Hematopoietic multipotent progenitor cell treated with erythropoietin and hydrocortisone succinate and interleukin-3 and kit ligand, for 4 days (in vitro differentiated cells): ENCODE measurements at places on chromosomes 3 and 15.

DNA sequence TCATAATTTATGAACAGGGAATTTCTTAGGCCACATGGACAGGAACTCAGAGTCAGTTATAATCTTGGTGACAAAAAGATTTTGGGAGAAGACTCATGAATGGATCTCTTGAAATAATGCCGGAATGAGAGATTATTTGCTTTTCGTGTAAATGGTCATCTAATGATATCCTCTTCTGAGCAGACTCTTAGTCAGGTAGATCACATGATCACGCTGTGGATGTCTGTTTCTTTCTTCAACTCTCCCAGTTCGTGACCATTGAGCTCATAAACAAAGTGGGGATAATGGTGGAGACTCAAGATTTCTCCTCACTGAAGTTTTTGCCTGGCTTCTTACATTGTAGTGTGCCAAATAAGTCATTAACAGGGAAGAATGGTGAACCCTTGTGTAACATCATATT is 133.1 kb upstream of the CBLB start:
- no peak for DNase-seq

DNA sequence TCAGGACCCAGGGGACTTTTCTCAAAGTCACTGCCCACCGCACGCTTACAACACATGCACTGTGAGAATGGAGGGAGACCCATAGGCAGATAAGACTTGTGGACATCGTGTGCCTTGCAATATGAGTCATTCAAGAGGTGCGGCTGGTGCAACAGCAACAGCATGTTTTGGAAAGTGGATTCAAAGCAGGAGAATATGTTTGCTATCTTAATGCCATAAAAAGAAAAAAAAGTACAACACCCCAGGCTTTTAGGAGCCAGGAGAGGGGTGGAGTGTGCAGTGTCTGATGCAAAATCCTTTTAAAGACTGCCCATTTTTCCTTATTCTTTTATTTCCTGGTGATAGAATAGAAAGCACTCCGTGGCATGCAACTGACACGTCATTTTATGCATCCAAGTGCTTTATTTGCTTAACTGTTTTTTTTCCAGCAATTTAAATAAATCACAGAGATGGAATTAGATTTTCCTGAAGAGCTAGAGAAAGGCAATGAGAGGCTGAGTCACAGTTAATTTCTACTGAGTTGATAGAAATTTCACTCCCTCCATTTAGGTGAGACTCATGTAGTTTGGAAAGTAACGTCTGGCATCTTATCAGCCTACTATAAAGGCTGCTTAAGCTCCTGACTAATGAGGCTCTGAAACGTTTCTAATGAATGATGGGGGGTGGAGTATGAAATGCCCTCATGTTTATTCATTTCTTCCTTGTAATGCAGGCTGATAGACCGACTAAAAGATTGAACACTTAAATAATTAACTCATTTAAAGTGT is 96.4 kb downstream of the NSUN3 start:
- peak; percentile 12 for DNase-seq

DNA sequence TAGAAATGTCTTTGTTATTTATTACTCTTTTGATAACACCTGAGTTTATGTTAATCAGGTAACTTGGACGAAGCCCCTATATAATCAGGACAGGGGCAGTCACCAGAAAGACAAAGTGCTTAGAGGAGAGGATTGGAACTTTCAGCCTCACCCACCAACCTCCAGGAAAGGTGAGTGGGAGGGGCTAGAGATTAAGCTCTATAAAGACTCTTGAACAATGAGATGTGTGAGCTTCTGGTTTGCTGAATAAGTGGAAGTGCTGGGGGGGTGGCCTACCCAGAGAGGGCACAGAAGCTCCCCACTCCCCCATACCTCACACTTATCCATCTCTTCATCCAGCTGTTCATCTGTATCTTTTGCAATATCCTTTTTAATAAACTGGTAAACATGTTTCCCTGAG is 73.9 kb downstream of the TTBK2 start:
- DNase-seq, result no peak

DNA sequence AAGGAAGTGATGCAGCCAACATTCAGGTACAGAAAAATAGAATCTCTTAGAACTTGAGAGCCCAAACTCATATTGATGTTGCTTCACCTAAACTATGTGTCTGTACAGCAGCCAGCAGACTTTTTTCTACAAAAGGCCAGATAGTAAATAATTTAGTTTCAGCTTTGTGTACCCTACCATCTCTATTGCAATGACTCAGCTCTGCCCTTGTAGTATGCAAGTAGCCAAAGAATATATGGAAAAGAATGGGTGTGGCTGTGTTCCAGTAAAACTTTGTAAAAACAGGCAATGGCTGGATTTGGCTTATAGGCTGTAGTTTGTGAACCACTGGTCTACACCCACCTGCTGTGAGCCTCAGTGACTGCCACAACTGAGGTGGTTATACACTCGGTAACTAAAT is 392.5 kb upstream of the RARB start:
- no peak for DNase-seq

DNA sequence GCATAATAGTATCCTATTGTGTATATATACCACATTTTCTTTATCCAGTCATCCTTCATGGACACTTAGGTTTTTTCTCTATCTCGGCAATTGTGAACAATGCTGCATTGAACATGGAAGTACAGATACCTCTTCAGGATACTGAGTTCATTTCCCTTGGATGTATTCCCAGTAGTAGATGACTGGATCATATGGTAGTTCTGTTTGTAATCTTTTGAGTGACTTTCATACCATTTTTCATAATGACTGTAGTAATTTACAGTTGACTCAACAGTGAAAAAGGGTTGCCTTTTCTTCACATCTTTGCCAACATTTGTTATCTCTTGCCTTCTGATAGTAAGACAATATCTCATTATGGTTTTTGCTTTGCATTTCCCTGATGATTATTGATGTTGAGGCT is 21.8 kb downstream of the MYH15 start:
- no peak for DNase-seq

DNA sequence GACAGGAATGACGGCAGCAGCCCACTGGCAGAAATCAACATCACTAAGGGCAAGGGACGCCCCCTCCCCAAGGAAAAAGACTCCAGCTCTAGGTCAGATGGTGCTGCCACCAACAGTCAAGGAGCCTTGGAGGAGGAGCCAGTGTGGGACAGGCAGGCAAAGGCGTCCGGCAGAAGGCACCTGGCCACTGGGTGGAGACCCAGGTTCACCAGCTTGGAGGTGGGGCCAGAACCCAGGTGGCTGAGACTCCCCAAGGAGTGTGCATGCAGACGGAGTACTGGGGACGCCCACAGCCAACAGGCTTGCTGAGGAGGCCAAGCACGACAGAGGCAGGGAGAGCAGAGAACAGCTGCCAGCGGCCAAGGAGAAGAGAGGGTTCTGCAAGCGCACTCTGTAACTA is 35.2 kb downstream of the PTPN23 start:
- DNase-seq, result no peak

DNA sequence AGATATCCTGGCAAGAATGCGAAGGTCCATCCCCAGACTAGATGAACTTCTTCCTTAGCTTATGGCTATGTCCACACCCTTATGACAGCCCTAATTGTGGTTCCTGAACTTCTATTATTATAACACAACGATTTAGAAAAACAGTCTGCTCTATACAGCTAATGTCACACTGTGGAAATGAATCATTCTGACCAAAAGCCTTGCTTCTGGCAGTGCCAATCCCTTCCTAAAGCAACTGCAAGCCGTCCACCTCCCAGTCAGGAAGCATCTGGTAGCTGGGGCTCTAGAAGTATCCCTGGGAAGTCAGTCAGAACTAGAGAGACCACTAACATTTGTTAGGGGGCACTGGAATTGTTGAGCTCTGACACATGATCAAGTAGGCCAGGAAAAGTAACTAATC is 45.0 kb downstream of the MYO5A start:
- DNase-seq, result peak; percentile 54

DNA sequence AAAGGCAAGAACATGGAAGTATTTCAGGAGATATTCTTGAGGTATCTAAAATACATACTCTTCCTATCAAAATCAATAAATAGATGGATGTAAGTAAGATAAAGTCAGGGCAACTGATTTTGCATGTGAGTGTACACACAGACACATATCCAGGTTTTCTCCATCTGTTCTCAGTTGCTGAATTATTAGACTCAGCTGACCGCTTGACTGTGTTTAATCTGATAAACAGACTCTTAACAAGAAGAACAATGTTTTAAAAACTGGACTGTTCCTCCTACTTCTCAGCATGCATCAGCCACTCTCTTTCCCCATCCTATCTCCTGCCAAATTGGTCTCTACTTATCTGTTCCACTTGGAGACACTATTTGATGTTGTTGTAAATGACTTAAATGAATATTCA is 73.5 kb downstream of the GOLGA8G start:
- DNase-seq, result no peak

- no peak for DNase-seq
These were observed 196.4 kb upstream of the SLC24A5 start for GRCh38 chr15:47924381-47924780.

DNA sequence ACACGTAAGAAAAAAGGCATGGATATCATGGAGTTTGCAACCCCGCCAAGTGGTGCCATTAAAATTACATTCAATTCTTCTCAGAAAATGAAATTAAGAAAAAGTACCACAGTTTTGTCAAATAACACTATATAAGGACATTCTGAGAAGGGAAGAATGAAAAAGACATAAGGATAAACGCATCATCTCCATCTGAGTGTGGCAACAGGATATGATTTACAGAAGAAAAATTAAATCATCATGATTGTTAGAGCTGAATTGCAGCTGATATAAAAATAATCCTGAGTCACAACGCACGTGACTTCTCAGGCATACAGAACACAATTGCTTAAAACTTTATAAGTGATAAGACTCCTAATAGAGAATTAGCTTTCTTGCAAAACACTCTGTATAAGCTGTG is 133.8 kb downstream of the GREM1 start:
- no peak for DNase-seq

DNA sequence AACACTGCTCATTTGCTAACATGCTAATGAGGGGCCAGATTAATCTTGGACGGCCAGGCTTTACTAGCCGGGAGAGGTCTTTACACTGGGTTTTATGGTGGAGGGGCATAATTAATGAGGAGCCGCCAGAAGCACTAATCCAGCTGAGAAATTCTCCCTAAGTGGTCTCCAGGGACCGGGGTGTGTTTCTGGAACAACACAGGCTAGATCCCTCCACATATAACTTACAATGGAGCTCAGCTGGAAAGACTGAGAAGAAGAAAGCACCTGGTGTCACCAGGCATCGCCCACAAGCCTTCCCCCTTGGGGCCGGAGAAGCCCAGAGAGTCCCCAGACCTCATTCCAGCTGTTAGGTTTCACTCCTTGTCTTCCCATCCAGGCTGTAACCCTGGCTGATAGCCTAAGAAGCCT is 127.5 kb downstream of the MEGF11 start:
- no peak for DNase-seq

- DNase-seq, result no peak
These were observed 81.1 kb downstream of the CCK start for GRCh38 chr3:42184651-42185443.

DNA sequence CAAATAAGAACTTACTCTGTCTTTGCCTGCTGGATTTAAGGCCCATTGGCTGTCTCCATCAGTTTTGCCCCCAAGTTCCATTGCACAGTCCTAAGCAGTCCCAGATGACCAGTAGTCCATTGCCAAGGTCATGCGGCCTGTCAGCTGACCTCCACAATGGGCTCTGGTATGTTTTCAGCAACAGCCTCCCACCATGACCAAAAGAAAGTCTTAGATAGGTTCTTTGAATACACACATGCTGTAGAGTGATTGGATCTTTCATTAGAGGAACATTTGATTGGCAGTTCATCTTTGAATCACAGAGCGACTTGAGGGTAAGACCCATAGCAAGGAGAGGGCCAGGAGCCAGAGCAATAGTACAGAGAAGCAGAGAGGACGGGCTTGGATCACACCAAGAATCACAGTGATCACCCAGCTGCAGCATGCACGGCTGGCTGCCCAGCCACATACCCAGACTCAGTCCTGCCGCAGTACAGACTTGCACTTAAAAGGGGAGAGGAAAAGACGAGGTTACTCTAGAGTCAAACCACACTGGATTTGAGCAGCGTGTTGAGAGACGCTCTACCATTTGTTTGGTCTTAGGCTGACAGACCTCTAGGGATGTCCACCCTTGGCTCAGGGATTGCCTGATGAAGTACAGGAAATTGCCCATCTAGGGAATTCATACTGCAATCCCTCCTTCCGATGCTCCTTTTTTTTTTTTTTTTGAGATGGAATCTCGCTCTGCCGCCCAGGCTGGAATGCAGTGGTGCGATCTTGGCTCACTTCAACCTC is 50.4 kb downstream of the APH1B start:
- no peak for DNase-seq

DNA sequence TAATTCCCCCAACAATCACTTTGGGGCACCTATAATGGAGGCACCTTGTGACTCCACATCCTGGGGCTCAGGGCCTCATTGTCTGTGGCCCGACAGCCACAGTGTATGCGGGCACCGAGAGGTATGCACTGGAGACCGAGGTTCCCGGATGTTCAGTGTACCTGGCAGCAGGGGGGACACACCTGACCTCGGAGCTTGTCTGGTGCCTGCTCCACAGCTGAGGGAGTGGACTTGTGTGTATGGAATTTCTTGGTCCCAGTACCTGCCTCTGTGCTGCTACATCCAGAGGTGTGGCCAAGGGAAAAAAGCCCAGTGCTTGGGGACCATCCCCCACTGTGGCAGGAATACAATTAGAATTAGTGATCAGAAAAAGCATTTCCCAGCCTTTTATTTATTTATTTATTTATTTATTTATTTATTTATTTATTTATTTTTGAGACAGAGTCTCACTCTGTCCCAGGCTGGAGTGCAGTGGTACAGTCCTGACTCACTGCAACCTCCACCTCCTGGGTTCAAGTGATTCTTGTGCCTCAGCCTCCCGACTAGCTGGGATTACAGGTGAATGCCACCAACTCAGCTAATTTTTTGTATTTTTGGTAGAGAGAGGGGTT is 8.8 kb upstream of the AEN start:
- DNase-seq, result no peak

DNA sequence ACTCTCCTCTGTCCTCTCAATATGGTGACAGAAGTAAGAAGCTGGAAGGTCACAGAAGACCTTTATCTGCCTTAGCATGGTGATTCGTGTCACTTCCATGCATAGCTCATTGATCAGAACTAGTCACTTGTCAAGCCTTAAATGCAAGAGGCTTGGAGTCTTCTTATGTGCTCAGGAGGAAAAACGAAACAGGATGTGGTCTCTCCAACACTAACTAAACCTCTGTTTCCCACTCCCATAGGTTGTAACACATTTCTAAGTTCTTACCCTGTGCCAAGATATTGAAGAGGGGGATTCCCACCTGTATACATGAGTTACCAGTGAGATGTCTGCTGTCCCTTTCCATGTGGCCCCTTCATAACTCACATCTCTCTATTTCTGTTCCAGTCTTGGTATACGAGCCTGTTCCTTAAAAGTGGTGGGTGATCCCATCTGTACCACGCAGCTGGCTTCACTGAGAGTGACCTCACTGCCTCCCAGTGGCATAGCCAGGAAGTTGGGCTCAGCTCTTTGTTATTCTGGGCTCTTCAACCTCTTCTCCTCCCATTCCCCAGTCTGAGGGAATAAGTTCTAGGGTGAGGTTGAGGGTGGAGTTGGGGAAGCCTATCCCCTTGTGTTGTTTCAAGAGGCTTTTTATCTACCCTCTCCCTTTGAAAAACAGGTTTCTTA is 203.2 kb upstream of the PPP2R3A start:
- DNase-seq, result no peak
